ENCODE measurements at places on chromosomes 5 and 9.

GRCh38 chr5:1899201-1899600 is 16.5 kb upstream of the IRX4 start:
- DNase-seq = no peak

DNA sequence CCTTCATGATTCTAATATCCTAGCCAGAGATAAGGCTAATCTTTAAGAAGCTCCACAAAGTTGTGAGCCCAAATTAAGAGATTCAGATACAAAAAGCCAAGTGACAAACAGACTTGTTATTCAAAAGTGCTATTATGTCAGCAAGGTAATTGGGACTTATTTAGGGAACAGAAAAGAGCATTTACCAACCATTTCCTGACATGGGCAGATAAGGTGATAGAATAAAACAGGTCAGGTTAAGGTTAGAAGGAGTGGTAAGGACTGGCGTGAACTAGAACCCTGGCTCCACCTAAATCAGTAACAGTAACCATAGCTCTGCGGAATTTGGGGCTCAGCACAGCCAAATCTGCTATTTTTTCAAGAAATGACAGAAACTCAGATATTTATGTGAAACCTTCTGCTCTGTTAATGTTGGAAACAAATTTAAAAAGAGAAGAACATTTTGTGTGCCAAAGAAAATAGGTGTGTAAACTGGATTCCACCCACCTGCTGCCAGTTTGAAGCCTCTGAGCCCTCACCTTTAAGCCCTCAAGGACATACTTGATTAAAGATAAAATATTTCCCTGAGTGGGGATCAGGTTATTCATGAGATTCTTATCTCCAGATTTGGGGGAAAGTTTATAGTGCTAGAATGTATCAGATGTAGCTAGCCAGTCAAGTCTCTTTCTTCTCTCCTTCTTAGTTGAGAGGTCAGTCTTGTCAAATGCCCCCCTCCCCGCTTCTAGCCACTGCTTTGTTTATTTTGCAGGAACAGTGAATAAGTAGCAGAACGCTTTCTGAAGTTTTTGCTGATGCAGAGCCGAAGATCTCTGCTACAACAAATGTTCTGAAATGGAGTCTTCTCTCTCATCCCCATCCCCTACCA is 10.2 kb upstream of the ERMP1 start:
- DNase-seq = no peak

DNA sequence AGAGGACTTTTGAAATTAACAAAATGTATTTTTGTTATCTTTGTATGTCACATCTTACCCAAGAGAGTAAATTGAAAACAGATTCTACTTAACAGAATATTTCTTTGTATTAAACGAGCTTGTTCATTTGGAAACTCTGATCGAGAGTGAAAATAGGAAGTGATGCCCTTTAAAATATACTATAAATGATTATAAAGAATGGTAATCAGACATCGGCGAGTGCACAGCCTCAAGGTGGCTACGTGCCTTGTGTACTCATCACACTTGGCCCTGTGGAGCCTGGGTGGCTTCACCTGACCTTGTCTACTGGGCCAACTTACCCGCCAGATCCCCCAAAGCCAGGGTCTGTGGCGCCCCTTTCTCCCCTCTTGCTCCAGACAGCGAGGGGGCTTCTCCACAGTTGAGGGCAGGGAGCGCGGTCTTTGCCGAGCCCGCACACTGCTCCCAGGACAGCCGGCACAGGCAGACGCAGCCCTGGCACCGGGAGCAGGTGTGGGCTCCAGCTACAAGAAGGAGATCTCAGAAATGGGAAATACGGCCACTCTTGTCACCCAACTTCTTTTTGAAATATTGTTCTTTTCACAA is 243.2 kb downstream of the CEMIP2 start:
- no peak for DNase-seq

GRCh38 chr9:38311382-38312270 is 80.9 kb upstream of the ALDH1B1 start:
- no peak for DNase-seq

DNA sequence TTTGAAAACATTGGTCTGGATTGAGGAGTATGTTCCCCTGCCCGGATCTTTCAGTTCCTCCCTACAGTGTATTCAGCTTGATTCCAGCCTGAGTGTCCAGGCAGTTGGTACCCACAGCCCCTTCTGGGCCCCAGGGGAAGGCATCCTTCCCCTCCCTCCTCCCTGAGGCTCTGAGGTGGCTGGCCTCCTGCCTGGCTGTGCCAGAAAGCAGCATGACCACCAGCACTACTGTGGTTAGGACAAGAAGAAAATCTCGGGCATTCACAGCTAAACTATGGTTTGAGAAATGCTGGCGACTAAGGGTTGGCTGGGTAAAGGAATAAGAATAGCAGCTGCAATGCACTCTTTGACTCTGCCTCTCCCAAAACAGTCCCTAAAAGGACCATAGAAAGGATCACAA is 84.6 kb upstream of the LIFR start:
- DNase-seq = no peak

DNA sequence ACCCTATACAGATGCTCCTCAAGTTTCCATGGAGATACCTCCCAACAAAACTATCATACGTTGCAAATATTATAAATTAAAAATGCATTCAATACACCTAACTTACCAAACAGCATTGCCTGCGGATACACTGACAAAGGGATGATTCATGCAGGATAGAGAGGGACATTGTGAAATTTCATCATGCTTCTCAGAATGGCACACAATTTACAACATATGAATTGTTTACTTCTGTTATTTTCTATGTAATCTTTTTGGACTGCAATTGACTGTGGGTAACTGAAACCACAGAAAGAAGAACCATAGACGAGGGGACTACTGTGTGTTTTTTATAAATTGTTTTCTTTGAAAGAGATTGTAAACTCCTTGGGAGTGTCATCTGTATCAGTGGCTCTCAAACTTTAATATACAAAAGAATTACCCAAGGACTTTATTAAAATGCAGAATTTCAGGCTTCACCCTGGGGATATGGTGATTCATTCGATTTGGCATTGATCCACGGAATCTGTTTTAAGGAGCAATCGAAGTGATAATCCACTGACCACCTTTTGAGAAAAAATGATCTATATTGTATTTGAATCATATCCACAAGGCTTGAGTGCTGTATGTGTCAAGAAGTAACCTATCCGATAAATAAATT is 146.4 kb downstream of the SGCD start:
- no peak for DNase-seq

- DNase-seq = no peak
Measured at GRCh38 chr5:172142709-172143215, 45.3 kb downstream of the STK10 start.

GRCh38 chr5:7877851-7878250 is 8.9 kb downstream of the MTRR start:
- no peak for DNase-seq

DNA sequence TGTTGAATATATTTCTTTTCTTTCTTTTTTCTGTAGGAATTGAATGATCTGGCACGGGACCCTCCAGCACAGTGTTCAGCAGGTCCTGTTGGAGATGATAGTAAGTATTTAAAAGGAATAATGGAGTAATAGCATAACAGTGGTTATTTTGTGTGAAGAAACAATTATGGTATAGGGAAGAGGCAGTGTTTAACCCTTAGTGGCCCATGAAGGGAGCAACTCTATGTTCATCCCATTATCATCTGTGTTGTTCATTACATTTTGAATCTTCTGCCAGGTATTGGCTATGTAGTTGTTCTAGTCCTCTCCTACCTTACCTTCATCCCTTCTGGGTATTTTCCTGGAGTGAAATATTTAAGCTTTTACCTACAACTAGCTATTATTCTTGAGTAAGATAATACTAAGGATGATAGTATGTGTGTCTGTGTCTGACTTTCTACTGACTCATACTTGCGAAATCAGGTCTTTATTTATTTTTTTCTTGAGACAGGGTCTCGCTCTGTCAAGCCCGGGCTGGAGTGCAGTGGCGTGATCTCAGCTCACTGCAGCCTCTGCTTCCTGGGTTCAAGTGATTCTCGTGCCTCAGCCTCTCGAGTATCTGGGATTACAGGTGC is 39.3 kb downstream of the UBE2D2 start:
- DNase-seq = no peak

DNA sequence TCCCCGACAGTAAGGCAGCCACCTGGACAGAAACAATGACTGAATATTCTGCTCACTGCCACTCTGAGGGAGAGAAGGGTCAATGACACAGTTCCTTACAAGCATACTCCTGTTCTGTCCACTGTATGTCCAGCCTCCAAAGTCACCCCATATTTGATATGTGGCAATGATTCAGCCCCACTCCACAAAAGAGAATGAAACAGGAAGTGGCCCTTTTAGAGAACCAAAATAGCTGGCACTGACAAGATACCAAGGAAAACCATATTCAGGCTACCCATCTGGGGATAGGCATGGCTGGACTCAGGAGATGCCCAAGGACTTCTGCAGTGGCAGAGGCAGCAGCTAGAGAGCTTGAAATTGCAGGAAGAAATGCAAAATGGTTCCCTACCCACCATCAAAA is 12.8 kb upstream of the GFRA3 start:
- no peak for DNase-seq

DNA sequence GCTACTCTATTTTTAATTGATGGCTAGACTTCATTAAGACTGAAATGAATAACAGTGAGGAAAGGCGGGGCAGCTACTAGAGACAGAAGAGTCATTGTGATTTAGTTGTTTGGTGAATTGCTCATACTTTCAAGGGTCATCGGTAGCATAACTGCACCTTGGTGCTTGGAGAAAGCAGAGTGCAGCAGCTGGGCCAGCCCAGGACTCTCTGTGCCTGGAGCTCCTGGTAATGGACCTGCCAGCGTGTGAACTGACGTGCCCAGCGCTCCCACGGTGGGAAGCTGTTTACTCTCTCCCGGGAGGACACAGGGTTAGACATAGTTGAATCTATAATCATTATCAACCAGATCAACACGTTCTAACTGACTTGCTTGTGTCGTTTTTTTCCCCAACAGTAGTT is 42.9 kb downstream of the LURAP1L start:
- DNase-seq = no peak

DNA sequence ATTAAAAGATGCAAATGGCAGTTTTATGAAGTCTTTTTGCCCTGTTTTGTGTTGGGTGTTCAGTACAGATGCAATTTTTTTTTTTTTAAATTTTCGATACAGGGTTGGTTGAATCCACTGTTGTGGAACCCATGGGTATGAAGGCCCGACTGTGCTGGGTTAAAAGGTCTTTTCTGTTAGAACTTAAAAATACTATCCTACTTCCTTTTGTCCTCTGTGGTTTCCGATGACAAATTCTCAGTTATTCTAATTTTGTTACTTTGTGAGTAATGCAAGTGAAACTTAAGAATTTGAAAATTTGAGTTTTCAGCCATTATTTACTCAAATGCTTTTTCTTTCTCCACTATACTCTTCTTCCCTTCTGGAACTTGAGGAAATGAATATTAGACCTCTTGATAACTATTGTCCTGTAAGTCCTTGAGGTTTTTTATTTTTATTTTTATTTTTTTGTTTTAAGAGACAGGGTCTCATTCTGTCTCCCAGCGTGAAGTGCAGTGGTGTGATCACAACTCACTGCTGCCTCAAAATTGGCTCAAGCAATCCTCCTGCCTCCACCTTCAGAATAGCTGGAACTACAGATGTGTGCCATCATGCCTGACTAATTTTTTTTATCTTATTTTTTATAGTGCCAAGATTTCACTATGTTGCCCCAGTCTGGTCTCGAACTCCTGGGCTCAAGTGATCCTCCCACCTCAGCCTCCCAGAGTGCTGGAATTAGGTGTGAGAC is 67.5 kb downstream of the ZCCHC7 start:
- no peak for DNase-seq

DNA sequence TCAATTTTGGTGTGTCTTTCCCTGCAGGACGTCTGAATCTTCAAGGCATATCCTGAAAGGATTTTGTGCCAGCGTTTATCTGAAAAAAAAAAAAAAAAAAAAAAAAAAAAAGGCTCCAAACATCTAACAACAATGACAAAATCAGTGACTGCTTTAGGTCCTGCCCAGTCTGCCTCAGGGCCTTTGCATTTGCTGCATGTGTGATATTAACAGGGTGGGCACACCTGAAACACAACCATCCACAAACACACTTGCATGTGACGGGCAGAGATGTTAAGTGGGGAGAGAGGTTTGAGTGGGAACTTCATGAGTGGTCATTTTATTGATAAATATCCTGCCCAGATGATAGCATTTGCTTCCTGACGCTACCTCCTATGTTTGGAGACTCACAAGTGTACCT is 82.4 kb upstream of the SAP30L start:
- DNase-seq = no peak

DNA sequence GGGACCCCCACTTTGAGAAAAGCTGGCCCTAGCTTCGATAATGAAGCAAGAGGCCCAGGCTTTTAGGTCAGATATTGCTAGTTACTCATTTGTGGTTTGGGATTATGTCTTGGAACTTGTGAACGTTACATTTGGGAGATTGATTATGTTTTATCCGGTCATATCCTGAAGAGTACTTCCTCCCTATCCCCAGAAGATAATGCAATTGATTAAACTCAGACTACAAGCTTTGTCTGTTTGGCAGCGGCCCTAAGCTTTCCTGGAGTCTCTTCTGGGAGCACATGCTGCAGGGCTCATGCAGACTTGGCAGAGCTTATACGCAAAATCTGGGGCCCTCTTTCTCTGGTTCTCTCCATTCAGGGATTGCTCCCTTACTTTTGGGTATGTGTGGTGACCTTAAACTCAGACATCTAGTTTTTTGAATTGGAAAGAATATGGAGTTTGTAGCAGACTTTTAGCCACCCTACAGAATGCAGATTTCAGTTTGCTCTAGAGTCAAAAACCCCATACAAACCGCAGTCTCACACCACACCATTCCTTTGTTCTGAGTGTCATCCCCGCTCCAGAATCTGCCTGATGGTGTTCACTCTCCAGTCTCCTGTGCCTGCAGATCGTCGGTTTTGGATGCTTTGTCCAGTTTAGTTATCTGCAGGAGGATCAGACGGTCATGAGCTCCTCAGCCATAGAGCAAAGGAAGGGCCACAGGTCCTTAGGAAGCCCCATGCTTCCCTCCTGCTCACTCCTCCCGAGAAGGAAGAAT is 449.5 kb upstream of the TRPC7 start:
- no peak for DNase-seq

DNA sequence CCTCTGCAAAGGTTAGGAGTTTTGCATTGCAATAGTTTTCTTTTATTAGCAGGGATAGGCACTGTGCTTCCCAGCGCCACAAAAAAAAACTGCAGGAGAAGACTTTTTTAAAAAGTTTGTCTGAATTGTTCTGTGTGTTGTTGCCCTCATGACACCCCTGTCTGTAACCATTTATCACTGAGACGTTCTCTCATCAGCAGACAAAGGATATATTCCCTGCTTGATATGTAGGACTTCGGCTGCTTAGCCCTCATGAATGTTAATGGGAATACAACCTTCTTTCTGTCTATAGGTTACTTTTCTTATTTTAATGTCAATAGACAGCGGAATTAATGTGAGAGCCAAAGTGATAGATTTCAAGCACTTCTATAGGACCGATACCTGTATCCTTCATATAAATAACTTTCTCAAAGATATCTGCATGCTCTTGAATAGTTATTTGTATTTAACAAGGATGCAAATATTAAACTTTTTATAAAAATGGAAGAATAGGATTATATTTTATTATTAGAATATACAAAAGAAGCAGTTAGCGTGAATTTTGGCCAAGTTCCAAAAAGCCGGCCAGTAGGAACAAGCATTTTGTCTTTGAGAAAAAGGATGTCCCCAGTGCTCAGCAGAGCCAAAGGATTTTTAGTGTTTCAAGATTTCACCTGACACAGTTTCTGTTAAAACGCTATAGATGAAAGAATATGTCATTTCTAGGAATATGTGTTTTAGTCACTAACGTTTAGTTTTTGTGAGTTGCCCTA is 1.5 kb upstream of the LYSMD3 start:
- no peak for DNase-seq

GRCh38 chr9:91954841-91955471 is 4.9 kb upstream of the ROR2 start:
- no peak for DNase-seq
